ENCODE measurements at places on chromosomes 2 and 18.

DNA sequence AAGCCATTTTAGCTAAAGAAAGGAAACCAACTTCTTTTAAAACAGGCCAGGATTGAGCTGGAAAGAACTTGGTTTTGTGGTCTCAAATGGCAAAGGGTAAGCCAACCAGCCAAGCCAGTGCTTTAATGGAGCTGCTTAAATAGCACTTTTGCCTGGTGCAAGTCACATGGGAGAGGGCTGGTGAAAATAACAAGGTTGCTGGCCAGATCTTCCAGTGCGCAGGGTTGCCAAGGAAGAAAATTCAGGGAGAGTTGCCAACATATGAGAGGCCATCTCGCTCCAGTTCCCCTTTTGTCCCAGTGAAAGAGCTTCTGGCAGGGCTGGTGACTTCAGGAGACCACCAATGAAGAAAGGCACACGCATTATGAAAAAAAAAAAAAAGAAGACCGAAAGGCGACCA, 57.3 kb downstream of the IRS1 start:
- DNase-seq: no peak

- no peak for DNase-seq
Measured at GRCh38 chr2:27185331-27186026, 26.4 kb upstream of the ATRAID start.

- no peak for DNase-seq
Measured at GRCh38 chr2:31698722-31699121, 118.0 kb upstream of the SRD5A2 start.

- peak; percentile 25 for DNase-seq
Measured at GRCh38 chr2:181104512-181105115, 124.2 kb downstream of the UBE2E3 start.

- no peak for DNase-seq
Measured at GRCh38 chr2:236293241-236293810, 29.1 kb upstream of the ASB18 start.

DNA sequence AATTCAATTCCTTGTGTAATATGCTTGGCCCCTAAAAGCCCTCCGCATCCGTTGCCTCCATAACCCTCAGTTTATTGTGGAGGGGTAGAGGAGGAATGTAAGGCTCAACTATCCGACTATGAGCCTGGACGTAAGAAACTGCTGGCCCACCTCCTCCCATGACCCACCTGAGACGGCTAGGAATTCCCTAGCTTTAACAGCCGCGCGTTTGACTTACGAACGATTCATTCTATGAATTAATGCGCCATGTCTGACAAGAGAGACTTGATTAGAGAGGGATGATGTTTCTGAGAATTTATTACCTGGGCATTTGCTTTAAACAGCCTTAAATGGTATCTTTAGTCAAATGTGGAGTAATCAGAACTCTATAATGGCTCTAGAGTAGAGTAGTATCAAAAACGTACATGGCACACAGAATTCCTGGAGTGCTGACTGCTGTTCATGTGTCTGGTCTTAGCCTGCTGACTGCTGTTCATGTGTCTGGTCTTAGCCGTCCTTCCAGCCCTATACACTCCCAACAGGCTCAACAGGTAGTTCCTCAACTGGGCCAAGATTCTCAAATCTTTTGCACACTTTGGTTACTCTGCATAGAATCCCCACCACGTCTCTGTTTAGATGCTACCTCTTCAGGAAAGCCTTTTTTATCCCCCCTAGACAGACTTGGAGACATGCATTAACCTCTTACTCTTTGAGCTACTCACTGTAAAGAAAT, 899 bp upstream of the GFPT1 start:
- no peak for DNase-seq

GRCh38 chr2:216475767-216476166, 22.9 kb upstream of the RPL37A start:
- no peak for DNase-seq

DNA sequence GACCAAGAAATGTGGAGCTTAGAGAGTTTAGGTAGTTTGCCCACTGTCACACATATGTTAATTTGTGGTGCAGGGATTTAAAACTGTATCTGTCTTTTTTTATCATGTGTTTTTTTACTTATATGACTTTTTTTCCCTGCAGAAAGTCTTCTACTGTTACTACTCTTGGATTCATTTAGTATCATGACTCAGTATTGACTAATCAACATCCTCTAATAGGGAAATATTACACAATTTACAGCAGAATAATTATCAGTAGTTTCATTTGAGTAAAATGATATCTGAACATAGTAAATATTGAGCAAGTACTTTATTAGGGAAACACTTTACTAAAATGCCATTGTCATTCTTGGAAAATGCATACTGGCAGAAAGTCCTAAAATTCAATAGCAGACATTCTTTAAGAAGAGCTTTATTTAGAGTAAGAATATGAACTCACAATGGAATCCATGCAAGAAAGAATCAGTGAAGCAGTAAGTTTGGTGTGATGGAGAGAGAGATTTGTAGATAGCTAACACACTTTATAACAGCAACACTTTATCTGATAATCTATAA, 425.9 kb upstream of the SLC8A1 start:
- DNase-seq: no peak

All from LNCaP clone FGC (cell line).